Ovary (tissue), 10 donors: ENCODE measurements at places on chromosomes 3 and 15.

GRCh38 chr3:108629974-108630373, 40.5 kb downstream of the DZIP3 start:
- no peak for DNase-seq

DNA sequence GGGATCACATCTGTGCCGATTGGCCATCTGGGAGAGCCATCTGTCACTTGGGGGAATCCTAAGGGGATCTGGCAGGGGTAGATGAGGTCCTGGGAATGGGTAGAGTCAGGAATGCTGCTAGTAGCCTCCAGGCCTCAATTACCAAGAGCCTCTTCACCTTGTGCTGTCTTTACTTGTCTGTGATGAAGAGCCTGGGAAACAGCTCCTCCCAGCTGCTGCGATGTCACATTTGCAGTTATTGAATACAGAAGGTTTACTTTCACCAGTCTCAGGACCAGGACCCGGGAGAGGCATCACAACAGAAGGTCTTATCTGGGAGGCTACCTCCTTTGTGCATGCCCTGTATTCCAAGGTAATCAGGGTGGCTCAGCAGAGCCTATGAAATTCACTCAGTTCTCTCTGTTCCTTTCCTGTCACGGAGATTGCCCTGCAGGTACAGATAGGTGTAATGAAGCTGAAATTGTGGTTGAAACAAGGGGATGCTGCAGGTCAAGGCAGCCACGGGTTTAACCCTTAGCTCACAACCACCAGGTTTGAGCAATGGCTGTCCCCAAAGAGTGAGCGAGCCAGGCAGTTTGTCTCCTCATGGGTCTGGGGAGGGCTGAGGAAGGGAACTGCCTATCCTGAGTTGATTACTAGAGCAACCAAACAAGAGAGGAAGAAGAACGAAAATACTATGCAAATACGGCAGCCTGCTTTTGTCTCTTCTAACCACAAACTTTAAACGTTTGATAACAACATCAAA, 298.9 kb upstream of the RORA start:
- DNase-seq = no peak

- no peak for DNase-seq
Measured at GRCh38 chr3:29805757-29806156, 524.9 kb downstream of the RBMS3 start.

- no peak for DNase-seq
Measured at GRCh38 chr3:132561003-132561402, 36.1 kb upstream of the ACKR4 start.

DNA sequence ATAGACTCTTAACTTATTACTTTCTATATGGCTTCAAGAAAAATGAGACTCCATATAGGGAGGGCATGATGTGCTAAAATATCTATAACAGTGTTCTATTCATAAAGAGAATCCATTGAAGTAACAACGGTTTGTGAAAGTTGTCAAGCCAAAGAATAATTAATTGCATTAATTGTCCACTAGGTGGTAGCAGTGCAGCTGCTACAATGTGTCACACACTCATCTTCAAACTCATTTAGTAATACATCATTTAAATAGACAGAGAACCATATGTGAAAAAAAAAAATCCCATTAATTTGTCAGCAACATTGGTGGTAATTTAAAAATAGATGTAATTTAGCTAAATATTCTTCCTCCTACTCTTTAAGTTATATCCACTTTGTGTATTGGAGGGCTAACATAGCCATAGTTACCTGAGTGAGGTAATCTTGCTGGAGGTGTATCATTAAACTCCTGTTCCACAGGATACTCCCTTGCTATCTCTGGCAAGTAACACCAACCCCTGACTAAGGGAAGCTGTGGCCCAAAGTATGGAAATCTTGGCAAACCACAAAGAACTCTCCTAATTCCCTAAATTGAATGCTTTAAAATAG, 3.7 kb upstream of the CPA3 start:
- no peak for DNase-seq

DNA sequence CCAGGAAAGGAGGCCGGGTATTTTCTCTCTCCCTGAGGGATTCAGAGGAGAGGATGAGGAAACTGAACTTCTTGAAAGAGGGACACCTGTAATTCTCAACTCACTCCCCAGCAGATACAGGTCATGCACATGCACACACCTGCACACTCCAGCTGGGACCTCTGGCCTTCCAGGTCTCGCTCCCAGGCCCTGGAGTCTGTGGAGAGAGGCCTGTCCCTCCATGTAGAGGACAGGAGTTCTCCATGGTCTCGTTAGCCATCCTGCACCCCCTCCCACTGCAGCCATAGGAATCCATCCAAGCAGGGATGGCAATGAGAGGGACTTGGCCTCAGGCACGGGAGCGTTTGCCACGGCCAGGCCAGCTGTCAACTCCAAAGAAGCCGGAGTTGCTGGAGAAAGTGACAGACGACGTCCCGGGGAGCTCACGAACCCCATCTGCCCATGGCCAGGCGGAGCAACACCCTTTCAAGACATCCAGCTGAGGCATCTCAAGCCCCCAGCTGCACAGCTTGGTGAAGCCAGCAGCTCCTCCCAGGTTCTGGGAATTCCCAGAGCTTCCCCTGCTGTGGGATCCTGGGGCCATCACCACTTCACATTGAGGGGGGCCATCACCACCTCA, 223.3 kb downstream of the UACA start:
- DNase-seq = no peak

GRCh38 chr3:43892526-43892925, 201.8 kb downstream of the ABHD5 start:
- DNase-seq = no peak

DNA sequence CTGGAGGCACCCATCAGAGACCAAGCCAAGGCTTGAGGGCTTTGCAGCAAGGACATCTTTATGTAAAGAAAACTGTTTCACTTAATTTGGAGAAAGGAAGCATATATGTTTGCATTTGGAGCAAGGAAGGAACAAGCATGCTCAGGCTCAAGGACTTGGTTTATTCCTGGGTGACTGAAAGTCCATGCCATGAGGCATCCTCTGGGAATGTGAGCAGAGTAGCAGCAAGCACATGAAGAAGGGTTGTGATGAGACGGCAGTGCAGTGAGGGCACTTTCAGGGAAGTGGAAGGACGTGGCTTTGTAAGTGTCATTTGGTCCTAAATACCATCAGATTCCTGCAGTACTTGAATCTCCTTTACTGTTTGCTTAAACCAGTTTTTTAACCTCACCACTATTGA, 26.8 kb downstream of the POLG start:
- no peak for DNase-seq

- DNase-seq = no peak
Measured at GRCh38 chr3:33496449-33496848, 56.2 kb upstream of the UBP1 start.

GRCh38 chr3:140823106-140823505, 118.5 kb upstream of the SLC25A36 start:
- DNase-seq = no peak

GRCh38 chr3:133834621-133835417, 29.2 kb downstream of the SRPRB start:
- DNase-seq = no peak

- DNase-seq = peak; percentile 9
Measured at GRCh38 chr3:18295171-18295920, 129.8 kb downstream of the SATB1 start.

DNA sequence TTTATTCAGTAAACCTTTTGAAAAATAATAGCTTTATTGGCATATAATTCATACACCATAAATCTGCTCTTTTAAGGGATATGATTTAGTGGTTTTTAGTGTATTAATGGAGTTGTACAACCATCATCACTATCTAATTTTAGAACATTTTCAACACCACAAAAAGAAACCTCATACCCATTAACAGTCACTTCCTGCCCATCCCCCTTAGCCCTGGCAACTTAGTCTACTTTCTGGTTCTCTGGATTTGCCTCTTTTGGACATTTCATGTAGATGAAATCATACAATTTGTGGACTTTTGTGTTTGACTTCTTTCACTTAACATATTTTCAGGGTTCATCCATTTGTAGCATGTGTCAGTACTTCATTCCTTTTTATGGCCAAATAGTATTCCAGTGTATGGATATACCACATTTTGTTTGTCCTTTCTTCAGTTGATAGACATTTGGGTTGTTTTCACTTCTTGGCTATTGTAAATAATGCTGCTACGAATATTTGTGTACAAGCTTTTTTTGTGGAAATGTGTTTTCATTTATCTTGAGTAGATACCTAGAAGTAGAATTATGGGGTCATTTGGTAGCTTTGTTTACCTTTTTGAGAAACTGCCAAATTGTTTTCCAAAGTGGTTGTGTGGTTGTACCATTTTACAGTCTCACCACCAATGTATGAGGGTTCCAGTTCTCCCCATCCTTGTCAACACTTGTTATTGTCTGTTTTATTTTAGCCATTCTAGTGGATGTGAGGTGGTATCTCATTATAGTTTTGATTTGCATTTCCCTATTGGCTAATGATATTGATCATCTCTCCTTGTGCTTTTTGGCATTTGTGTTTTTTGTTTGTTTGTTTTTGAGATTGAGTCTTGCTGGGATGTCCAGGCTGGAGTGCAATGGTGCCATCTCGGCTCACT, 45.8 kb downstream of the SMAD3 start:
- no peak for DNase-seq

- no peak for DNase-seq
Measured at GRCh38 chr3:185216607-185216958, 37.3 kb downstream of the EHHADH start.

DNA sequence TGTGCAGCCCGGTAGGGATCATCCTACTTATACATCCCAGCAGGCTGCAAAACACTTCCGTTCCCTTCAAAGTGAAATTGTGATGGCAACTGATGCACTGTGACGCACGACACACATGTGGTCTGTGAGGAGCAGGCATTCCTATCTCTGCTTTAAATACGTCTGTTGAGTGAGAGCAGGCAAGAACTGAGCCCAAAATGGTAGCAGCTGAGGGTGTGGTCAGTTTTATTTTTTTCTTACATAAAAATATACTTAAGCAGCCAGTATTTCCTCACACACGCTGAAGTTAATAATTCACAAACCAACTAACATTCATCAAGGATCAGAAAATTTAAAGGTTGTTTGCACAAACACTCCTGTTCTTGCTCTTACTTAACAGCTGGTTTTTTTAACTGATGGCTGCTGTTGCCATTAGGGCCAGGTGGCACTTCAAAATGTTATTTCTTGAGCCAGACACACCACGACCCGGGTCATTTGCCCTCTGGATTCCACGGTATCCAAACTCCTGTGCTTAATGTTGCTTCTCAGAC, 23.9 kb downstream of the LRIG1 start:
- no peak for DNase-seq

GRCh38 chr3:111715911-111716523, 120.9 kb upstream of the ZBED2 start:
- DNase-seq = peak; percentile 29

- no peak for DNase-seq
Measured at GRCh38 chr3:55615039-55615693, 128.1 kb upstream of the WNT5A start.

DNA sequence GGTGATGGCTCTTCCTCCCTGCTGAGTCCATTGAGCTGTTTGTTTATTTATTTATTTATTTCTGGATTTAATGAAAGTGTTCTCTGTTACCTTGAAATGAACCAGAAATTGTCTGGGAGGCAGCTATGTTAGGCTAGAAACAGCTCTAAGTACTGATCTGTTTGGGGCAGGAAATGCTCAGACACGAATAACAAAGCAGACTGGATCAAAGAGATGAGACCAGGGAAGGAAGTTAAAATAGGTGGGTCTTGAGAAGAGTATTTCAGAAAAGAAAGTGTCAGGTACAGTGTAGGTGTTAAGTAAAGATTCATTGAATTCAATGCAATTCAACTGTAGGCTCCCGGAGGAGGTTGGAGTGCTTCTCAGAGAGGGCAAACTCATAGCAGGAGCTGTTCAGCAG, 173.3 kb downstream of the IL20RB start:
- no peak for DNase-seq

- DNase-seq = no peak
Measured at GRCh38 chr15:39363761-39364586, 216.9 kb upstream of the THBS1 start.

GRCh38 chr15:90561344-90562244, 31.9 kb downstream of the CRTC3 start:
- peak; percentile 31 for DNase-seq

- DNase-seq = no peak
Measured at GRCh38 chr15:57323299-57323805, 53.0 kb upstream of the CGNL1 start.

DNA sequence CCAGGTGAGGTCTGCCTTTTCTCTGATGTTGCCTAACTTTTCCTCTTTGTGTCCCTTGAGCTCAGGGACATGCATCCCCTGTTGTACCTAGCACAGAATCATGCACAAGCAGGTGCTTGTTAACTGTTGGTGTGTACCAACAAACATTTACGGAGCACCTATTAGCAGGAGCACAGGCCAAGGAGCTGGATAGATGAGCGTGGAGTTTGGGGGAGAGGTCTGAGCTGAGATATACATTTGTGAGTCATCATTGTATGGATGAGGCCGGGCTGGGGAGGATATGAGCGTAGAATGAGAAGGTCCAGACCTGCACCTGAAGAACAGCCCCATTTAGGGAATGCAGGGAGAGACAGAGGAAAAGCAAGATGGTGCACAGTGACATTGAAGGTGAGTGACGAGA, 53.4 kb downstream of the SMAD3 start:
- DNase-seq = no peak

DNA sequence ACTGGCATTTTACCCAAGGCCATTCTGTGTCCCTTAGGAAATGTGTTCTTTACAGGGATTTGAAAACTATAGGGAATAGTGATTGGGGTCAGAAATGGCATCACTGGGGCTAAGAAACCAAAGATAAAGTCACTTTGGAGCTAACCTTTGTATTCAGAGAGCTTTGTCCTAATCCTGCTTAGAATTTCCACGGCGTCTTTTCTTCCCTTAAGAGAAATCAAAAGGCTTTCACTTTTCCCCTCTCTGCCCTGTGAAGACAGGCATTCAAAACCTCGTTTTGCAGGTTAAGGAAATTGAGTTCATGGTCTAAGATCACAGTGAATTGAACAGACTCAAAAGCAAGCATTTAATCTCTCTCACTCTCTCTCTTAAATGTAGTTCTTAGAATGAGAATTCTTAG, 182.5 kb downstream of the VGLL4 start:
- DNase-seq = no peak

- no peak for DNase-seq
Measured at GRCh38 chr3:45555086-45555591, 39.4 kb upstream of the LIMD1 start.

GRCh38 chr3:105764378-105765307, 104.2 kb downstream of the CBLB start:
- DNase-seq = no peak

DNA sequence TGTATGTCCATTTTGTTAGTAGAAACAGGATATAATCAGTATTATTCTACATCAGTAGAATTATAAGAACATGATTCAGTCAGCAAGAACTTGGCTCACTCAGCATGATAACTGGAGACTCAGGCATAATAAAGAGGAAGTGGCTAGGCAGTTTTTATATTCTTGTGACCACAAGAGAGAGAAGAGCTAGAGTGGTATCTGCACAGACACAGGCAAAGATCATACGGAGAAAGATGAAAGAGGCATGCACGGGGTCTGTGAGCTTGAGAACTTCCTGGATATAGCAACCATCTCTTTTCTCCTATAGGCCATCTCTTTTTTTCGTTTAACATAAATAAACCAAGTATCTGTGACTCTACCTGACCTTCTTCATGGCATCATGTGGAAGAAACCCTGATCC, 46.8 kb downstream of the MYO5A start:
- no peak for DNase-seq

- DNase-seq = no peak
Measured at GRCh38 chr3:2568156-2568555, 469.5 kb downstream of the CNTN4 start.
